SJCRH30 (cell line): ENCODE measurements at places on chromosomes 1 and 21. TPM values are rescaled to one million over a fixed set of nuclear protein-coding genes. Genes with fewer than 3 reads are reported as not detected.

The AMY1A gene
- total RNA-seq: not detected in 2 replicates

The SWT1 gene
- 4.3 and 5.0 TPM in 2 replicates for total RNA-seq

The CCDC185 gene
- not detected in 2 replicates for total RNA-seq

The PTPRU gene
- total RNA-seq: 12.3 and 16.3 TPM in 2 replicates

The TNFRSF8 gene
- total RNA-seq: 0.32 and 0.43 TPM in 2 replicates

The DNAJC6 gene
- 0.02 and 0.35 TPM in 2 replicates for total RNA-seq

The HRNR gene
- total RNA-seq: not detected in 2 replicates

DNA sequence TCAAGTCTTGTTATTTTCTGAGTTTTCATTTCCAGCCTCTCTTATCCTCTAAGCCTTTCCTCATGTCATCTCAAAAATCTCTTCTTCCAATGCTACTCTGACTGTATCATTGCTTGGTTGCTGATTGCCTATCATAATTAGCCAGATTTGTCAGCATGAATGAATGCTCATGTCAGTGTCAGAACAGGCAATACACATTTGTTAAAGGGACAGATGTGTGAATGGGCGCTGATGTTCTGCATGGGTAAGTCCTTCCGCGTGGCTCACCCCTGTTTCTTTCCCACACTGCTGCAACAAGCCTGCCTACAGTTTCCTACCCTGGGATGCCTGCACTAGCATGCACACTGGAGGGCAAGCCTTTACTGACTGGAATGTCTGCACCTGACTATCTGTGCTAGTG is 100.6 kb downstream of the RHOU start:
- H3K27me3 ChIP-seq: no peaks in the 10 kb centered on the region
- DNase-seq: no peak
- H3K4me3 ChIP-seq: no peak overlapping the region
- H3K4me1 ChIP-seq: peaks cover 15% of the 10 kb centered on the region

DNA sequence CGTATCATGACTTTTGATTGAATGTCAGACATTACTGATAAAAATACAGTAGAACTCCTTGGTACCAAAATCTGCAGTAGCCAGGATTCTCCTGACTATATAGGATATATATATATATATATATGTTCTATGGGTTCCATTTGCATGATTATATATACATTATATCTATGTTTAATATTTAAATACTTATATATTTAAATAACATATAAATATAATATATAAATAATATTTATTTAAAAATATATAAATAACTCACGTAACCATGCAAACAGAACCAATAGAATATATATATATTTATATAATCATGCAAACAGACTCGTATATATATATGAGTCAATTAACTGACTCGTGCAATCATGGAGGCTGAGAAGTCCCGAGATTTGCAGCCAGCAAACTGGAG is 278.8 kb upstream of the PLXNA2 start:
- no peaks in the 10 kb centered on the region for H3K36me3 ChIP-seq
- H3K27ac ChIP-seq: no peak overlapping the region
- H3K27me3 ChIP-seq: no peaks in the 10 kb centered on the region
- no peak for DNase-seq
- H3K4me3 ChIP-seq: no peak overlapping the region

DNA sequence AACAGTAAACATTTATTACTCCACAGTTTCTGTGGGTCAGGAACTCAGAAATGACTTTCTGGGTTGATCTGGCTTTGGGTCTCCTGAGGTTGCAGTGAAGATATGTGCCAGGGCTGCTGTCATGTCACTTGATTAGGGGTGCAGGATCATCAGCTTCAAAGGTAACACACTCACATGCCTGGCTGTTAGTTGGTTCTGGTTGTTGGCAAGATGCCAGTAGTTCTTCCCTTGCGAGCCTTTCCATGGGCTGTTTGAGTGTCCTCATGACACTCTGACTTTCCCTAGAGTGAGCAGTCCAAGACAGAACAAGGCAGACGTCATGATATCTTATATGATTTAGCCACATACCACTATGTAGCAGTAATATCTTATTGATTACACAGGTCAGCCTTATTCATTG is 1.8 kb downstream of the SWT1 start:
- no peaks in the 10 kb centered on the region for H3K36me3 ChIP-seq
- H3K27me3 ChIP-seq: no peaks in the 10 kb centered on the region
- no peak overlapping the region for H3K27ac ChIP-seq
- peak; percentile 6 for DNase-seq
- no peaks in the 10 kb centered on the region; the same call in 1 of the 2 replicates for H3K4me1 ChIP-seq
- H3K4me3 ChIP-seq: no peak overlapping the region

DNA sequence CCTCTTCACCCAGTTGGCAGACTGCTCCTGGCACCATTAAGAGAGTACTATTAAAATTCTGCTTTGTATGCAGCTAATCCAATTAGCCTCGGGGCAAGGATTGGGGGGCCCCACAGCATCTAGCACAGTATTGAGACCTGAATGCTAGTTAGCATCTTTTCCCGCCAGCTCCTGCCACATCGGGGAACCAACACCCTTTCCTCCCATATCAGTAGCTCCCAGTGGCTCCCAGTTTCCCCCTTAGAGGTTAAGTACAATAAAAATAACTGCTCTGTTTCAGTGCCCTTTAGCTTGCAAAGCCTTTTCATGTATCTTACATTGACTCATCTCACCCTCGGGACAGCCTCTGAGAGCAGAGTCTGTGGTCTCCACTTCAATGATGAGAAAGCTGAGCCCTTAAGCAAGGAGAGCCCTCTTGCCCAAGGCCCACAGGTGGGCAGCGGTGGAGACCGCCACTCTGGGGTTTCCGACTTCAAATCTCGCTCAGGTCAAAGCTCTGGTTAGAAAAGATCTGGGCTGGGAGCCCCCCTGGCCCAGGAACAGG is 4.2 kb upstream of the PMVK start:
- peaks cover 3% of the 10 kb centered on the region; the same call in 1 of the 2 replicates for H3K36me3 ChIP-seq
- H3K4me3 ChIP-seq: no peak overlapping the region
- no peak for DNase-seq
- H3K27ac ChIP-seq: no peak overlapping the region
- no peaks in the 10 kb centered on the region for H3K27me3 ChIP-seq

DNA sequence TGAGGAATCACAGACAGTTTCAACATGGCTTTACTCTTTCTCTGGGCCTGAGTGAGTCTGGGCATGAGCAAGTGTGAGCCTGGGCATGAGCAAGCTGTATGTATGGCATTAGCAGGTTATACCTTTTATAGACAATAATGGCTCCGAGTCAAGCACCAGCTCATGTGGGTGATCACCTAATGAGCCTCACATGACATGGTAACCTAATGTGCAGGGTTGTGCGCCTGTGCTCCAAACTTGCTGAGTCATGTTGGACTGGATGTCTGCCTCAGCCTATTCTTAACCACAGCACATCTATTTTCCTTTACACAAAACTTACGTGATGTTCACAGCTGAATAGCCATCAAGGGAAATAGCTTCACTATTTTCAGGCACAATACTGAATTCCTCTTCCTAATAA is 236.2 kb upstream of the NRIP1 start:
- H3K36me3 ChIP-seq: no peaks in the 10 kb centered on the region
- H3K27me3 ChIP-seq: no peaks in the 10 kb centered on the region
- no peak overlapping the region for H3K27ac ChIP-seq
- no peak for DNase-seq
- no peak overlapping the region for H3K4me3 ChIP-seq

DNA sequence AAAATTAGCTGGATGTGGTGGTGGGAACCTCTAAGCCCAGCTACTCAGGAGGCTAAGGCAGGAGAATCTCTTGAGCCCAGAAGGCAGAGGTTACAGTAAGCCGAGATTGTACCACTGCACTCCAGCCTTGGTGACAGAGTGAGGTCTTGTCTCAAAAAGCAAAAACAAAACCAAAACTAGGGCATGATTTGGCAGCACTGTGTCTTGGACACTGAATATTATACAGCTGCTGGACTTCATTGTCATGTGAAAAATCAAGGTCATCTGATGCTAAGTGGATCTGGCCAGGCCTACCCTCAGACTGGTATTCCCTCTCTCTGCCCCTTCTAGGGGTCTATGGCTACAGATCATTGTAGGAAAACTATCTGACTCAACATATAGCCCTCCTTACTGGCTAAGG is 55.2 kb upstream of the MRPS6 start:
- H3K27ac ChIP-seq: no peak overlapping the region
- H3K36me3 ChIP-seq: no peaks in the 10 kb centered on the region
- H3K4me1 ChIP-seq: peaks cover 34% of the 10 kb centered on the region
- no peaks in the 10 kb centered on the region for H3K27me3 ChIP-seq
- no peak for DNase-seq

- H3K4me1 ChIP-seq: no peaks in the 10 kb centered on the region
- H3K27me3 ChIP-seq: no peaks in the 10 kb centered on the region
- H3K27ac ChIP-seq: no peak overlapping the region
Observed at GRCh38 chr1:233230011-233230410, 65.5 kb downstream of the PCNX2 start.

- DNase-seq: peak; percentile 28
- H3K4me1 ChIP-seq: peaks cover 23% of the 10 kb centered on the region
- no peaks in the 10 kb centered on the region for H3K27me3 ChIP-seq
- no peaks in the 10 kb centered on the region for H3K36me3 ChIP-seq
Observed at GRCh38 chr1:163876546-163876945, 554.8 kb downstream of the NUF2 start.

GRCh38 chr1:202880961-202881460 is 7.9 kb downstream of the RABIF start:
- H3K4me3 ChIP-seq: no peak overlapping the region
- H3K27ac ChIP-seq: no peak overlapping the region
- no peaks in the 10 kb centered on the region for H3K4me1 ChIP-seq
- peaks cover 14% of the 10 kb centered on the region; the same call in 1 of the 2 replicates for H3K36me3 ChIP-seq
- DNase-seq: no peak
- H3K27me3 ChIP-seq: no peaks in the 10 kb centered on the region

DNA sequence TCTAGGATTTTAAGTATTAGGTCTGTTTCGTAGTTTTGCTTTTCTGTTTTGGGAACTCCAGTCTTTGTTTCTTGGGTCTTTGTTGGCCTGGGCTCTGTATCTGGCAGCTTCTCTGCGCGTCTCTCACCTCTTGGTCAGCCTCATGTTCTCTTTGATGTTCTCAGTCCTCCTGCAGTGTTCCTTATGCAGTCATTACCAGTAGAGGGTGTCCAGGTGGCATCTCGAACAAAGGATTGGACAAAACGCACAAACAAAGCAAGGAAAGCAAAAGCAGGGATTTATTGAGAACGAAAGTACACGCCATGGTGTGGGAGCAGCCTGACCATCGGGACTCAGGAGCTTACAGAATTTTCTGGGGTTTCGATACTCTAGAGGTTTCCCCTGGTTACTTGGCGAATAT is 133.7 kb upstream of the COL6A1 start:
- H3K4me3 ChIP-seq: no peak overlapping the region
- no peak overlapping the region for H3K27ac ChIP-seq
- H3K36me3 ChIP-seq: no peaks in the 10 kb centered on the region
- peaks cover 8% of the 10 kb centered on the region; the same call in 1 of the 2 replicates for H3K27me3 ChIP-seq

- DNase-seq: no peak
- H3K4me1 ChIP-seq: peaks cover 10% of the 10 kb centered on the region
- no peak overlapping the region for H3K27ac ChIP-seq
- no peaks in the 10 kb centered on the region for H3K27me3 ChIP-seq
- no peak overlapping the region for H3K4me3 ChIP-seq
Observed at GRCh38 chr1:32208469-32208868, 420 bp upstream of the DCDC2B start.

GRCh38 chr1:192151176-192151575 is 7.1 kb upstream of the RGS18 start:
- no peak for DNase-seq
- H3K4me3 ChIP-seq: no peak overlapping the region
- no peak overlapping the region for H3K27ac ChIP-seq
- H3K4me1 ChIP-seq: no peaks in the 10 kb centered on the region
